ENCODE measurements at places on chromosomes 11 and 22. TPM values are rescaled to one million over a fixed set of nuclear protein-coding genes. Genes with fewer than 3 reads are reported as not detected.
A peak's percentile ranks its signal among the peaks of the same experiment; 100 is the strongest.

JAM3 gene
- polyA plus RNA-seq = 1.6 TPM

MOV10L1 gene
- polyA plus RNA-seq = 1.4 TPM

PGA5 gene
- polyA plus RNA-seq = not detected

OR52N4 gene
- not detected for polyA plus RNA-seq

PRRG4 gene
- not detected for polyA plus RNA-seq

- H3K27ac ChIP-seq = peak overlapping the region; percentile 73
- H3K36me3 ChIP-seq = peaks cover 10% of the 10 kb centered on the region
- peaks cover 5% of the 10 kb centered on the region for H3K27me3 ChIP-seq
- no peak for DNase-seq
- peak overlapping the region; percentile 71 for H3K4me3 ChIP-seq
- peaks cover 14% of the 10 kb centered on the region for H3K4me1 ChIP-seq
Measured at GRCh38 chr22:50082197-50082715, 3.0 kb downstream of the MLC1 start.

- H3K27ac ChIP-seq = no peak overlapping the region
- peaks cover 4% of the 10 kb centered on the region for H3K36me3 ChIP-seq
- H3K4me3 ChIP-seq = no peak overlapping the region
- H3K4me1 ChIP-seq = peaks cover 9% of the 10 kb centered on the region
- no peak for DNase-seq
Measured at GRCh38 chr11:9862981-9863380, 199.1 kb downstream of the SWAP70 start.

DNA sequence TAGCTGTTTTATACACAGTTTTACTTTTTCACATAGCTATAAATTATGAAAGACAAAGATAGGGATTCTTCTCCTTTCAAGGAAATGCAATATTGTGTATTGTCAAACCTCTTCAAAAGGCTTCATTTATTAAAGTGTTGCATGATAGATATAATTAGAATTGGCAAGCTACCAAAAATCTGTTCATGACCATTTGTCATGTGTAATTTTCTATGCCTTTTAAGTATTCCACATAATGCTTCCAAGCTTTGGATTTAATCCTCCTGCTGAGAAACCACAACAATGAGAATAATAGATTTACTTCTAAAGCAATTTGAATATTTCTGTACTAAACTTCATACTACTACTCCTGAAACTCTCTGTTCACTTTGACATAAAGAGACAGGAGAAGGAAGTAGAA lies 403.2 kb upstream of the CCDC179 start:
- DNase-seq = no peak
- no peak overlapping the region for H3K4me3 ChIP-seq
- H3K27ac ChIP-seq = no peak overlapping the region
- no peaks in the 10 kb centered on the region for H3K36me3 ChIP-seq

DNA sequence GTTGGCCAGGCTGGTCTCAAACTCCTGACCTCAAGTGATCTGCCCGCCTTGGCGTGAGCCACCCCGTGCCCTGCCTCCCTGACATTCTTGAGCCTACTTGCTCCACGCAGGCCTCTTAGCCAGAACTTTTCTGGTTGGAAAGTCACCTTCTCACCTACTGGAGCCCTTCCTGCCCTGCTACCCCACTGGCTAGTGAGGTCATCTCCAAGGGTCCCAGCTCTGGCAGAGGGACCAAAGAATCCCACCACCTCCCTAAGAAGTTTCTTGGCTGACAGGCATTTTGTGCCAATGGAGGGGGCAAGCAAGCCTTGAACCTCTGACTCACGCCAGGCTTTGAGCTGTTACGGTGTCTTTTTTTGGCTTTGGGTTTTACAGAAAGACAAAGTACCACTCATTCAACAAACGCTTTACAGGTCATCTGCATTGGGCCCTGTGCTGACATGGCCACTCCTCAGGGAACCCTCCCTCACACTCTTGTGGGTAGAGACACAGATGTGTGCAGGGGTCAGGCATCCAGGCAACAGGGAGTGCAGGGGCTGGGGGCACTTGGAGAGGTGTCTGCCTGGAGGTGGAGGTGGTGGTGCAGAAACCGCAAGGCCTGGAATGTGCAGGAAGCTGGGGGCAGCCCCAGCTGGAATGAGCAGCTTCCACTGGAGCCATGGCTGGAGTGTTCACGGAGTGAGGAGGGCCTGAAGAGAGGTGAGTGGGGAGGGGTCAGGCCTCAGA lies 27.1 kb upstream of the WNT11 start:
- H3K27ac ChIP-seq = peak overlapping the region; percentile 58
- peaks cover 33% of the 10 kb centered on the region for H3K27me3 ChIP-seq
- no peak for DNase-seq
- H3K4me1 ChIP-seq = peaks cover 40% of the 10 kb centered on the region
- no peaks in the 10 kb centered on the region for H3K36me3 ChIP-seq
- H3K4me3 ChIP-seq = peak overlapping the region; percentile 94

DNA sequence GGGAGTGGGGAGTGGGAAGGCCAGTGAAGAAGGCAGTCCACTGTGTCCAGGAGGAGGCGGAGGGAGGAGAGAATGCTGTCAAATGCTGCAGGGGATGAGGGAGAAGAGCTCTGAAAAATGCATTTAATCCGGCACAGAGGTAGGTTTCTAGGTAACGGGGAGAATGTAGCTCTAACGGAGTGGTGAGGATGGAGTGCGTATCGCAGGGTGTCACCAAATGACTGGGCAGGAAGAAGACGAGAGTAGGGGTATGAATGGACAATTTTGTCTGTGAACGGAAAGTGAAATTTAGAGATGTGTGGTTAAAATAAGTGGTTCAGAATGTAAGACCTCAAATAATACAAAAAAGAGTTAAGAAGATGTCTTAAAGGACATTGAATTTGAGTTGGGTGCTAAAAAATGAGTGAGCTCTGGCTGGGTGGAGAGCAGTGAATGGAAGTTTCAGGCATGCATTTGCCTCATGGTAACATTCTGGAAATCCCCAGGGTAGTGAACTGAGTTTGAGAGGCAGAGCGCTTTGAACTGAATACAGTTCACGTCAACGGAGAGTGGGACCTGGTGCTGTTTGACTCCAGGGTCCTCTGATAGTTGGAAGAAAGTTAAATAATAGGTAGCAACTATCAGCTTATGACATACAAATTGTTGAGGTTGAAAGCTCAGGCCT lies 81.3 kb upstream of the CADM1 start:
- H3K36me3 ChIP-seq = no peaks in the 10 kb centered on the region
- H3K4me1 ChIP-seq = no peaks in the 10 kb centered on the region
- no peak overlapping the region for H3K4me3 ChIP-seq
- no peak for DNase-seq
- H3K27ac ChIP-seq = no peak overlapping the region
- no peaks in the 10 kb centered on the region for H3K27me3 ChIP-seq

DNA sequence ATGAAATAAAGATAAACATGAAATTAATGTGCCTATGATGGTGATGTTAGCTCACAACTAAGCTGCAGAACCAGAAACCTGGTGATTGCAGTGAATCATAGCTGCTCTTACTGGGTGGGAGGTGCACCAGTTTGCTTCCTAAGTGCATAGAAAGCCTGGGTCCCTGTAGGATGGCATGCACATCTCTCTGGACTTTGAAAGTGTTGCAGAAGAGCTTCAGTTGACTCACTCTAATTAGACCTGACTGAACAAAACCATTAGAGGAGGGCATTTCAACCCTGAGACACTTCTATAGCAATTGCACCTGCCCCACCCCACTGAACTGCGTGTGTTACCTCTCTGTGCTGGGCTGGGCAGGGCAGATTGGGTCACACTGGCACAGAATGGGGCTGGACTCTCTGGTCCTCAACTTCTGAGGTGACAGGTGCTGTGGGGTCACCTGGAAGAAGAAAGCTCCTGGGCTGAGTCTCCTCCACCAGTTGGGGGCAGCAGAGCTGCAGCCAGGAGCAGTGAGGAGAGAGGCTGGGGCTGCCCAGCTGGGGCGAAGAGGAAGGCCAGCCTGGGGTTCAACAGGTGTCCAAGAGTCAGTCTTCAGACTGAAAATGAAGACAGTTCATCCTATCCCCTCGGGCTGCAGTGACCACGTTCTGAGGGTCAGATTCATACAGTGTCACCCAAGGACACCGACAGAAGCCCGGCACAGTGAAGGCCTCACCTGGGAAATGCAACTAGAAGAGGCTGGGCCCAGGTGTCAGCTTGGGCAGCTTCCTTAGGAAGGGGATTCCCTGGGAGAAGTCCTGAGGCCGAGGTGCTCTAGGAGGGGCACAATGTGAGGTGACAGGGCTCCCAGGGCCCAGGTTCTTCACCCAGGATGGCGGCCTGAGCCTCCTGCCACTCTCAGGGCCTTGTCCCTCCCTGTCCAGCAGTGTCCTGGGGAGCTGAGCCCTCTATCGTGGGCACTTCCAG lies 58.1 kb downstream of the GGTLC2 start:
- no peaks in the 10 kb centered on the region for H3K4me1 ChIP-seq
- no peak overlapping the region for H3K27ac ChIP-seq
- peaks cover 2% of the 10 kb centered on the region for H3K27me3 ChIP-seq
- H3K36me3 ChIP-seq = no peaks in the 10 kb centered on the region
- no peak overlapping the region for H3K4me3 ChIP-seq

DNA sequence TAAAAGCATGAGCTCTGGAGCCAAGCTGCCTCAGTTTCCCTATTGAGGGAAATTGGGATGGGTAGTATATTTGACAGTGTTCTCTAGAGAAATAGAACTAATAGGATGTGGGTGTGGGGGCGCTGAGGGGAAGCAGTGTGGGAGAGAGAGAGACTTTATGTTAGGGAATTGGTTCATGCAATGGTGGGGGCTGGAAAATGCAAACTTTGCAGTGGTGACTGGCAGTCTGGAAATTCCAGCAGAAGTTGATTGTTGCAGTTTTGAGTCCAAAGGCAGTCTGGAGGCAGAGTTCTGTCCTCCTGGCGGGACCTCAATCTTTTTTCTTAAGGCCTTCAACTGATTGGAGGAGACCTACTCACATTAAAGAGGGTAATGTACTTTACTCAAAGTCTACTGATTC lies 59.4 kb upstream of the SYT13 start:
- H3K4me1 ChIP-seq = no peaks in the 10 kb centered on the region
- H3K4me3 ChIP-seq = no peak overlapping the region

DNA sequence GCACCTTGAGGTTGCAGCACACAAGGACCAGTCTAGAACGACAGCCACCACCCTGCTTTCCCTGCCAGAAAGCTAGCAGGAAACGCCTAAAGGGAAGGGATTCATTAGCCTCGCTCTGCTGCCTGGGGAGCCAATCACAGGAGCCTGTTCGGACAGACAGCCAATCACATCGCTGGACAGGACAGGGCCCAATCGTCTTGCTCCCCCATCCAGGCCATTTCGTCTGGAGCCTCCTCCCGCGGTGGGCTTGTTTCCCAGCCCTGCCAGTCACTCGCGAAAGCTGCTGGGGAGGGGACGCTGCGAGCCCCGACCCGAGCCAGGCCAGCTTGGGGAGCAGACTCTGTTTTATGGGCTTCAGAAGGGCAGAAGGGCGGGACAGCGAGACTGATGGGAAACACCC lies 79.8 kb upstream of the NCAM1 start:
- H3K36me3 ChIP-seq = peaks cover 2% of the 10 kb centered on the region
- H3K4me1 ChIP-seq = no peaks in the 10 kb centered on the region
- peak overlapping the region; percentile 76 for H3K4me3 ChIP-seq
- no peak for DNase-seq

DNA sequence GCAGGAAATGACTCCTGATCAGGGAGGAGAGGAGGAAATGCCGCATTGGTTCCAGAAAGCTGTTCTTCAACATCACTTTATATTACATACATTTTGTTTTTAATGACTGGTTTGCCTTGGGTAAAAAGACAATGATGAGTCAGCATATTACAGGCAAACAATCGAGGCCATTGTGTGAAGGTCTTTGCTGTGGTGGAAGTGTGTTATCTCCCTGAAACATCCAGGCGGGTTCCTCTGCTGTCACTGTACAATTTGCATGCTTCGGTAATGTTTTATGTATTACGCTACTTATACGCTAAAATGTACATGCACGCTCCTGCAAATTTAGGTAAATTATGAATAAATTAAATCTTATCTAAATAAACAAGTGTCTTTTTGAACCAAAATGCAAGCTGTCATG lies 161.1 kb downstream of the KIRREL3 start:
- no peak overlapping the region for H3K27ac ChIP-seq
- H3K27me3 ChIP-seq = no peaks in the 10 kb centered on the region
- no peak for DNase-seq
- no peak overlapping the region for H3K4me3 ChIP-seq
- H3K36me3 ChIP-seq = no peaks in the 10 kb centered on the region

DNA sequence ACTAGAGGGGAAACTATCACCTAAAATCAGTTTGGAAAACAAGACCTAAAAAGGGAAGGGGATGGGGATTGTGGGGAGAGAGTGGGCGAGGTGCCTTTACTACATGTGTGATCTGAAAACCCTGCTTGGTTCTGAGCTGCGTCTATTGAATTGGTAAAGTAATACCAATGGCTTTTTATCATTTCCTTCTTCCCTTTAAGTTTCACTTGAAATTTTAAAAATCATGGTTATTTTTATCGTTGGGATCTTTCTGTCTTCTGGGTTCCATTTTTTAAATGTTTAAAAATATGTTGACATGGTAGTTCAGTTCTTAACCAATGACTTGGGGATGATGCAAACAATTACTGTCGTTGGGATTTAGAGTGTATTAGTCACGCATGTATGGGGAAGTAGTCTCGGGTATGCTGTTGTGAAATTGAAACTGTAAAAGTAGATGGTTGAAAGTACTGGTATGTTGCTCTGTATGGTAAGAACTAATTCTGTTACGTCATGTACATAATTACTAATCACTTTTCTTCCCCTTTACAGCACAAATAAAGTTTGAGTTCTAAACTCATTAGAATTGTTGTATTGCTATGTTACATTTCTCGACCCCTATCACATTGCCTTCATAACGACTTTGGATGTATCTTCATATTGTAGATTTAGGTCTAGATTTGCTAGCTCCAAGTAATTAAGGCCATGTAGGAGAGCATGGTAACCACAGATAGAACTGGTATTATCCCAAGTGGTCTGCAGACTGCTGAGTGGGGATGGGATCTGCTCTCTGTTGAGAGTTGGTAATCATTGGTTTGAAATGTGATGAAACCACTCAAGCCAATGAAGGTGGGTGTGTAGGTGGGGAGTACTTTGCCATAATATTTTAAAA lies 3.6 kb downstream of the NEAT1 start:
- peaks cover 76% of the 10 kb centered on the region for H3K4me1 ChIP-seq
- peak overlapping the region; percentile 99 for H3K27ac ChIP-seq
- H3K27me3 ChIP-seq = peaks cover 70% of the 10 kb centered on the region
- DNase-seq = peak; percentile 69
- H3K36me3 ChIP-seq = peaks cover 40% of the 10 kb centered on the region

GRCh38 chr11:9663699-9664275 lies at the start of gene SWAP70:
Gene SWAP70 (plus strand): TSS chr11:9664077. CDS start chr11:9664180, 103 bp downstream.
- DNase-seq = peak; percentile 83
- H3K36me3 ChIP-seq = no peaks in the 10 kb centered on the region
- H3K4me3 ChIP-seq = peak within 1 kb of the TSS; percentile 94
- peaks cover 4% of the 10 kb centered on the region for H3K27me3 ChIP-seq

DNA sequence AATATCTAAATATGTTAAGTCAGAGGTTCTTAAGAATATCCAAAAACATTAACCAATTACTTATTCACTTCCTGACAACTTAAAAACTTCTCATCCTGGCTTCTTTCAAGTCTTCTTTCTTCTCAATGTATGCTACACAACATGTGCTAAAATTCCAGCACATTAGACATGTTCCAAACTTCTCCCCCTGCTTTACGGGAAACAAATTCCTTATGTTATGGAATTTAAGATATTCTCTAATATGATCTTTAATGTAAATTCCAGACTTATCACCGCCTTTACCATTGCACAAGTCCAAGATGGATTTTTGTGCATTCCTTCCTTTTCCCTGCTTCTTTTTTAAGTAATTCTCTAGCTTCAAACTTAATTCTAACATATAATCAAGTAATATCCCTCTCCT lies 964.5 kb upstream of the CHORDC1 start:
- H3K36me3 ChIP-seq = no peaks in the 10 kb centered on the region
- DNase-seq = no peak
- H3K27me3 ChIP-seq = no peaks in the 10 kb centered on the region
- no peak overlapping the region for H3K4me3 ChIP-seq
- no peak overlapping the region for H3K27ac ChIP-seq
- H3K4me1 ChIP-seq = no peaks in the 10 kb centered on the region

All from immature natural killer cell (primary cell).